KG1 (cell line): ENCODE measurements at places on chromosomes 16 and 17.
A peak's percentile ranks its signal among the peaks of the same experiment; 100 is the strongest.

DNA sequence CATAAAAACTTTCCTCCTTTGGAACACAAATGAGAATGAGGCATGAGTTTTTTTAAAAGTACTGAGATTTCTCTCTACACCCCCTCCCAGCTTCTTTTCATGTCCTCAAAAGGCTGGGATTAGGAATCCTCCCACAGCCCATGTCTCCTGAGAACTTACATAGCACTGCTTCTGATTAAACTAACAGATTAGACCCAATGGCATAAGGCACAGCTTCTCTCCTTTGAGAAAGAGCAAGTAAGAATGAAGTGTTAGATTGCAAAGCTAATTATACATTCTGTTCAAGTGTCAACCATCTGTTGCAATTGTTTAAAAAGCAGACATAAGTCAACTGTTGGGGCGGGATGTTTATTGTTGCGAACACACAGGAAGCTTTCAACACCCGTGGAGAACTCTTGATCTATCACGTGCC is 715.1 kb downstream of the CDH11 start:
- no peak for DNase-seq

DNA sequence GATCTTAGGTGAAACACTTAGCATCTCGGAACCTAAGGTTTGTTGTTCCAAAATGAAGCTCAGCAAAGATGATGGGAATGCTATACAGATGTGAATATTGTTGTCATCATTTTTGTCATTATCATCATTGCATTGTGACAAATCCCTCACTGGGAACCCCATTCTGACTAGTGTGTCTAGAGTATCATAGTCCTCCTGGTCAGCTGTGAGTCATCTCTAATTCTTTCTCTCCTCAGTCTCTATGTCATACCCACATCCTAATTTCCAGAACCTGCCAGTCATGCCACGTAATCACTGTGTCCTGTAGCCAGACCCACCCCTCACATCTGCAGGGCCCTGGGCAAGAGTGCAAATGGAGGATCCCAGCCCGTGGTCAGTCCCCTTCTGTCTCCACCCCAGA is 60.5 kb upstream of the CLEC3A start:
- DNase-seq, result no peak

- no peak for DNase-seq
Measured at GRCh38 chr17:41048441-41048840, 1.3 kb upstream of the KRTAP2-1 start.

- DNase-seq, result no peak
Measured at GRCh38 chr16:72367851-72368250, 195.9 kb upstream of the PMFBP1 start.

DNA sequence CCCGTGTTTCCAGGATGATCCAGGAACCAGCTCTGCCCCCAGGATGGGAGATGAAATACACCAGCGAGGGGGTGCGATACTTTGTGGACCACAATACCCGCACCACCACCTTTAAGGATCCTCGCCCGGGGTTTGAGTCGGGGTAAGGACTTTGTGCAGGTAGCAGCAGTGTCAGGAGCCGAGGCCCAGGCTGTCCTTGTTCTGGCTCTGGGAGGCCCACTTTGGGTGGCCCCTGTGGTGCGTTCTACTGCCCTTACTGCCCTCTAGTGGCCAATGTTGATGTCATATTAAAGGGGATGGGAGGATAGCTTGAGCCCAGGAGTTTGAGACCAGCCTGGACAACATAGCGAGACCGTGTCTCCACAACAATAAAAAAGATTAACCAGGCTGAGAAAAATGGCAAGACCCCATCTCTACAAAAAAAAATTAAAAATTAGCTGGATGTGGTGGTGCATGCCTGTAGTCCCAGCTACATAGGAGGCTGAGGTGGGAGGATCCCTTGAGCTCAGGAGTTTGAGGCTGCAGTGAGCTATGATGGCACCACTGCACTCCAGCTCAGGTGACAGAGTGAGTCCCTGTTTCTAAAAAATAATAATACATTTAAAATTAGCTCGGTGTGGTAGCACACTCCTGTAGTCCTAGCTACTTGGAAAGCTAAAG is 20.9 kb upstream of the CLEC18A start:
- peak; percentile 24 for DNase-seq

- no peak for DNase-seq
Measured at GRCh38 chr16:19940195-19940594, 55.5 kb upstream of the GPRC5B start.

DNA sequence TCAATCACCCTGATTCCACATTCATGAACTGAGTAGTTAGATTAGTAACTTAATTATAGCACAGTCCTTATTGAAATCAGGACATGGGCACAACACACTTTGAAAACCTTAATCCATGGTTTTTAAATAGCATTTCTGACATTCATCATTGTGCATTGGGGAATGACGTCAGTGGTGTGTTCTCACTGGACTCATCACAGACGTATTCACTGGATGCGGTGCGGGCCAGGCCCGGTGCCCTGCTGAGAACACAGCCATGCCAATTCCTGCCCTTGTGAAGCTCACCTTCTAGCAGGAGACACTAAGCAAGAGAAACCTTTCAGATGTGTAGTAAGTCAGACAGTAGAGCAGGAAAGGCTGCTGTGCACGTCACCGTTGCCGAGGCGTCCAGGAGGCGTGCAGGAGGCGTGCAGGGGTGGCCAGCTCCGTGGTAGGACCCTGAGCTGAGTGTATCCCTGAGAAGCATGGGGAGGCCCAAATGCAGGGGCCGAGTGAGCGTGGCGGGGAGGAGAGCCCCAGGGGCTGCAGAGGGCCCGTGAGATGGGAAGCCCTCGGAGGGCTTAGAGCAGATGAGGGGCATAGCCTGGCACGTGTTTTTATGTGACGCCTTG is 12.9 kb downstream of the BANP start:
- no peak for DNase-seq

GRCh38 chr16:55821210-55821609 is 11.7 kb downstream of the CES1 start:
- DNase-seq, result no peak

- DNase-seq, result no peak
Measured at GRCh38 chr17:73952082-73952479, 251.4 kb upstream of the RPL38 start.

DNA sequence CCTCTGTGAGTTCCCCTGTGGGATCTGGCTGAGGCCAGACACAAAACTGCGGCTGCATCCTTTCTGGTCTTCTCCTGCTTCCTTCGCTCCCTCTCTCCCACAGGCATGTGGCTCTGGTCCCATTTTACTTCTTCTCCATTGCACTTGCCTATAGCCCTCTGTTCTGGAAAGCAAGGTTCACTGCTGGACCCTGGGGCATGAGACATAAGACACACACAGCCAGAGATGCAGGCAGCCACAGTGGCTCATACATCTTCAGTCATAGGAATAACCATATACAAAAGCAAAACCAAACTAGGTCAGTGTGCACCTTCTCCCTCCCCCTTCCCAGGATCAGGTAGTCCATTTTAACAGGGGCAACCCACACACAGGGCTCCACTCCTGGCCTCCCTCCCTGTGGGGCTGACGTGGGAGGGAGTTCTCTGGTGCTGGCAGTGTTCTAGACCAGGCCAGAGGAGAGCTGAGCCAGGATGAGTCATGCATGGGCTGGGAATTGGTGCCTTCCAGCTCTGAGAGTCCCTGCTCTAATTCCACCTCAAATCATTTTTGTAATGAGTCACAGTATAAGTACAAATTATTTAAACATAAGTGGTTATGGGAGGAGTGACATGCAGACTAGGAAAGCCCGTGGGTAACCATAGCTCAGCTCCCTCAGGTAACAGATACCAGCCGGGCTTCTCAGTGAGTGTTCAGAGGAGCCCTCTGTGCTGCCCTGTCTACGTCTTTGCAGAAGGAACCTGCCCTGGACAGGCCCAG is 58.0 kb downstream of the ASIC2 start:
- no peak for DNase-seq

GRCh38 chr16:54050459-54051210 is 236.0 kb downstream of the IRX3 start:
- peak; percentile 57 for DNase-seq

GRCh38 chr16:61891460-61891859 is 144.8 kb downstream of the CDH8 start:
- DNase-seq, result no peak

GRCh38 chr16:11679250-11679649 is 11.0 kb downstream of the SNN start:
- DNase-seq, result no peak

GRCh38 chr17:78401891-78402290 is 23.4 kb downstream of the PGS1 start:
- no peak for DNase-seq

- no peak for DNase-seq
Measured at GRCh38 chr16:87705771-87706277, 60.0 kb downstream of the KLHDC4 start.

GRCh38 chr17:13107676-13108235 is 89.9 kb upstream of the ELAC2 start:
- no peak for DNase-seq

GRCh38 chr16:12086822-12087221 is 110.3 kb downstream of the SNX29 start:
- no peak for DNase-seq

GRCh38 chr17:57296231-57296630 is 39.9 kb downstream of the MSI2 start:
- DNase-seq, result no peak

DNA sequence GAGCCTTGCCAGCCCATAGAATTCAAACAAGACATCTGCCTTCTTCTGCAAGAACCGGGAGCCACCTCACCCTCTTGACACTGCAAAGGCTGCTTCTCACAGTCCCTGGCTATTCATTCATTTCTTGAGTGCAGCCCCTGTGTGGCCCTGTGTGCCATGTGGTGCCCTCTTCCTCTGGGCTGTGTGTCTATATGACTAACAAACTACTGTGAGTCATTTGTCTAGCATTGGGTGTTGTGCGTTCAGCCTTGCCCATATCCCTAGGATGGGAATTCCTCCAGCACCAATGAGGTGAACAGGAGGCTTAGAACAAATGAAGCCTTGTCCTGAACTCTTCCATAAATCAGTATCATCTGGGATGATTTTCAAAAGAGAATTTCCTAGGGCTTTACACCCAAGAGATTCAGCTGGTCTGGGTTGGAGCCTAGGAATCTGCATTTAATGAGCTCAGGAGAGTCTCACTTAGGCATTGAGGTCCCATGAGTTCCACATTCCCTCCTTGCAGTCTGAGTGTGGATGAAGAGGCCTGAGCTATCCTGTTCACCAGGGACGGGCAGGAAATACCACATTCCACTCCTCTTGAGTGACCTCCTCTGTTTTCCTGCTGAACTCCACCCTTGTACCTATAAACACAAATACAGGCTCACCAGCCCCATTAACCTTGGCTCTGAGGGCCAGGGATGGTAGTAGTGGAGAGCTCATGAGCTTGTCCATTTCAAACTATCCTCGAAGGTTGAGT is 308.7 kb upstream of the N4BP1 start:
- DNase-seq, result no peak

DNA sequence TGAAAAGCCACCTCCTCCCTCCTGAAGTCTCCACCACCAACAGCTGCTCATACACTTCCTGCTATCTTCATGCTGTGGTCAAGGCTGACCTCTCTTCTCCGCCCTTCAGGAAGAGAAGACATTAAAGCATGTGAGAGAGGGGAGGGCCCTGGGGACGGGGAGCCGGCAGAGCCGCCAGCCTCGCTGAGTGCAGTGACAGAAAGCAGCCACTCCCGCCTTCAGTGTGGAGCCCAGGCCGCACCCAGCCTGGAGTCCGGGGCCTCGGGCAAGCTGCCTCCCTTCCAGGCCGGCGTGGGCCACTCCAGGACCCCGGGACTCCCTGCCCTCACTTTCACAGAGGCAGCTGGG is 94.7 kb upstream of the TNRC6C start:
- DNase-seq, result no peak

GRCh38 chr17:71850812-71851211 is 270.0 kb upstream of the SOX9 start:
- DNase-seq, result no peak

GRCh38 chr17:79748295-79749099 is 17.8 kb downstream of the ENPP7 start:
- DNase-seq, result no peak

- DNase-seq, result no peak
Measured at GRCh38 chr17:16919663-16920627, 52.0 kb downstream of the TNFRSF13B start.

DNA sequence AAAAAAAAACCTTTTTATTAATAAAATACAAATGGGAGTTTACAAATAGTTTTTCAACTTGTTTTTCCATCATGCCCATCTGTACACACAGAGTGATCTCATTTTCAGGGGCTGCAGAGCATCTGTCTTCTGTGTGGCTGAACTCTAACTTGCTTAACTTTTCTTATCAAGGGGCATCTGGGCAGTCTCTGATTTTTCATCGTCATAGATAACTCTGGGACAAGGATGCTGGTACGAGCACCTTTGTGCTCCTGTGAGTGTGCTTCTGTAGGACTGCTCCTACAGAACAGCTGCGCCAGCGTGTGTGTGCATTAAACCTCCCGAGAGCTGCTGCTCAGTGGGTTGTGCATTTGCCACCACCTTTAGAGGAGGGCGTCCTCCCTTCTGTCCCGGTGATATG is 34.6 kb upstream of the TAC4 start:
- DNase-seq, result no peak

DNA sequence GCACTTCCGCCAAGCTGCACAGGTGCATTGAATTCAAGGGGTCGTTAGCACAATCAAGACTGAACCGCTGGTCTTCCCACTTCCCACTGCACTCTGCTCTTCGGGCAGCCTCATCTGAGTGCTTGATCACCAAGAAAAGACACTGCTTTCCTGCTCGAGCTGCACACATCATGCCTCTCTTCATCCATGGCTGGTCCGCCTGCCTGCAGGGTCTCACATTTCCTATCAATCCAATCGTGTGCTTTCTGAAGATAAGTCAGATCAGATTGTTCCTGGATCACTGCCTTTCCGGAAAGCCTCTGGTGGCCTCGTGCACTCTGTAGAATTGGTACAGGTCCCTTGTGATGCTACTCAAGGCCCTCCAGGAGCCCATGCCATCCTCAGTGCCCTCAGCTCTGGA is 30.8 kb upstream of the HSBP1 start:
- no peak for DNase-seq

DNA sequence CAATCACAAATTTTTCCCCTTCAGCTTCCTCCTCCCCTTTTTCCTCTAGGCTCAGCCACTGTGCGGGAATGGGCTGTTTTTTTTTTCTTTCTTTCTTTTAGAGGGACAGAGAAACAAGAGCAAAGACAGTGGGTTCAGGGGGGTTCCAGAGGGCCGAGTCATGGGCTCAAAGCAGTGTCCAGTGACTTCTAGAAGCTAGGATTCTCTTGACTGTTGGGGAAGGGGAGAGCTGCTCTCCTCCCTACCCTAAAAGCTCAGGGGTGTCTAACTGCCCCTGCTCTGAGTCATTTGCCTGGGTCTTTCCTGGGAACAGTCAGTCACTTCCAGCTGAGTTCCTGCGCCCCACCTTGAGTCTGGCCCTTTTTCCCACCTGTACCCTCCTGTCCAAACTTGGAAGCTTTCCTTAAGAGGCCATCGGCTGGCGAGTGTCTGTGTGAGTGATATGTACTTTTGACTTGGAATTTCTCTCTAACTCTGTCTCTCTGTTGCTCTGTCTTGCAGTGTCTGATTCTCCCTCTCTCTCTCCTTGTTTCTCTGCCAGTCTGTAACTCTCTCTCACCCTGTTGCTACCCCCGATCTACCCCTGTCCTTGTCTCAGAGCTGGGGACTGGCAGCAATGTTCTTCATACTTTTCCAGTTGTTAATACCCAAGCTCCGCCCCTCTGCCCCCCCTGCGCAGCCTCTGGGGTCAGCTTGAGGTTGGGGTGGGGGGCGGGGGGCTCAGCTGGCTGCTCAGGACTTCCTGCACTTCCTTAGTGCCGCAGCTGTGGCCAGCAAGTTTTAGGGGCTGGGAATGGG is 2.4 kb downstream of the THRA start:
- DNase-seq, result no peak
